ENCODE measurements at places on chromosomes 12 and 14.

DNA sequence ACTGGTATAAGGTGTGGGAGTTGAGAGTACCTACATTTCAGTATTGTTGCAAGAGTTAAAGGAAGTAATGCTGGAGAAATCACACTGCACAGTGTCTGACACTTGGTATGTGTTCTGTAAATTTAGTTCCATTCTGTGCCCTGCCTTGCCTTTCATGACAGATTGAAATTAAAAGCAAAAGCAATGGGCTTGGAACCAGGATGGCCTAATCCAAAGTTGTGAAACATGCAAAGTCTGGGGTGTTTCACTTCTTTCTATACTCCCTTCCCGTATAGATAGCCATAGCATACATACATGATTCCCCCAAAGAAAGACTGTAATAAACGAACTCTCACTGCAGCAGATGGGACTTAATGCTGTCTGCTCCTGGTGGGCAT lies 281.1 kb downstream of the NRXN3 start:
- no peak for DNase-seq

DNA sequence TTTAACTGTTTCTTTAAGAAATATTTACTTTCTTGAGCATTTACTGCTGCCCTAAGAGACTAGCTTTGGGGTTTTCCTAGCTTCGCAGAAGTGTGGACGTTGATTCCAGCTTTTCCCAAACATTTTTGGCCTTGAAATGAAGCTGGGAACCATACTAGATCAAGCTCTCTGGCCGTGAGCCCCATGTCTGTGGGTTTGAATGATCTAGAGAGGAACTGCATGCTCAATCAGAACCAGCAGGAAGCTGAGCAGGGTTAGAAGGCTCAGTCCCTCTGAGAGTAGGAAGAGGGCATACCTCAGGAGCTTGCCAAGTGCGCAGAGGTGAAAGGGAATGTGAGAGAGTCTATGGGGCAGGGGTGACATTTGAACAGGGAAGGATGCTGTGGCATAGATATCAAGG lies 292.1 kb downstream of the CACNA1C start:
- DNase-seq: no peak

GRCh38 chr14:103078420-103078749 lies 5.6 kb upstream of the LBHD2 start:
- DNase-seq: no peak

DNA sequence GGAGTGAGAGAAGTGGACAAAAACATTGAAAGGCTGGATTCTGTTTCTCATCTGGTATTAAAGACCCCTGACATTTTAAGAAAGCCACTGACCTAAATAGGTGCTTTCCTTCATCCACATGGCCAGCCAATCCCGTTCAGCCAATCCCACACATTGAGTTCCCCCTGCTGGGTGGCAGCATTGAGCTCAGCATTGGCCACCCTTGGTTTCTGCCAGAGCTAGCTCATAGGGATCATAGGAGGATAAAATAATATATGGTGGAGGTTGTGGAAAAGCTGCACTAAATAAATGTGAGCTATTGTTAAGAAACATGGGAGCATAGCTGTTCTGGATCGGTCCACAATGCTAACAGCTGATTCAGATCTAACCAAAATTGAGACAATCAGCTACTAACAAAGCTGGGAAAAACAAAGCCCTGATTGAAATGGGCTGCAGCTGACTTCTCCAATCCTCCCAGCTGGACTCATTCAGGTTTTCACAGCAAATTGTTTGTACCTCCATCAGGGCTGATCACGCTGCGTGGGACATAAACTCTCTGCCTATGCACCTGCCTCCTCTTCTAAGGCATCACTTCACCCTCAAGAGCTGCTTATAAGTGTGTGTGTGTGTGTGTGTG lies 256.5 kb downstream of the EMP1 start:
- DNase-seq: no peak

DNA sequence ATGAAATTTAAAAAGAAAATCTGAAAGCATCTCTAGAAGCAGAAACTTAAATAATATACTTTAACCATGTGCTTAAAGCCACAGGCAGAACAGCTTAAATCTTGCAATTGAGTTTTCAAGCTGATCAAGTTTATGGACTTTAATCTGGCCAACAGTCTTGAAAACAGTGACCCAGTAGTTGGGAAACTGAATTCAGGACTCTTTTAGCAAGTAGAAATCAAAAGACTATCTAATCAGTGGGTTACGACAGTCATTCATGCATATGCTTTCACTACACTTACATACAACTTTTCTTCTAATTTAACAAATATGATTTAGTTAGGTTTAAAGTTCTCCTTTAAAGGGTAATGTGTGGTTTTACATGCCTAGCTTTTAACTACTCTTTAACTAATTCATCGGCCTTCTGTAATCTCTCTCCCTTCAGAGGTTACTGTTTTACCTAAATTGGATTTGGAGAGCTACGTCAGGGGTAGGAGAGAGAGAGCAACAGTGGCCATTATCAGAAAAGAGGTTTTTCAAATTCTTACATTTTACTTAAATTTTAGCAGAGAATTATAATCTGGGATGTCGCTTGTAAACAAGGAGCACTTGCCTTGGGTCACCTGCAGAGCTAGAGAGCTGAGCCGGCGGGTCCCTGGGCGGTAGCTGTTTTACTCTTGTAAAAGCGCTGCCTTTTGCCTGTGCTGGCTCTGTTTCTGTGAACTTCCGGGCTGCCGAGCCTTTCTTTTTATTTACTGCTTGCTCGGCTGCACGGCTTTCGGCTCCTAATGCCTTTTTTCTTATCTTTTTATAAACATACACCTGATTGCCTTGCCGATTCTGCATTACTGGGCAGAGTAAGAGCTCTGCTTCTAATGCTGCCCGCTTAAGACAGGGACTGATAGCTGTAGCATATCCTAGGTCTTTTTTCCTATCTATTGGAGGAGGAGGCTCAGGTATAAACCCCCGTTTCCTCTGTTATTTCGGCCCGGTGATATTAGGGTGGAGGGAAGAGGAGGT lies 17.4 kb upstream of the LYZ start:
- no peak for DNase-seq

- no peak for DNase-seq
Observed at GRCh38 chr14:75306927-75307699, 28.5 kb downstream of the FOS start.

- DNase-seq: no peak
Observed at GRCh38 chr12:109444259-109444658, 32.8 kb downstream of the KCTD10 start.

- no peak for DNase-seq
Observed at GRCh38 chr12:95417372-95417771, 56.6 kb upstream of the METAP2 start.

DNA sequence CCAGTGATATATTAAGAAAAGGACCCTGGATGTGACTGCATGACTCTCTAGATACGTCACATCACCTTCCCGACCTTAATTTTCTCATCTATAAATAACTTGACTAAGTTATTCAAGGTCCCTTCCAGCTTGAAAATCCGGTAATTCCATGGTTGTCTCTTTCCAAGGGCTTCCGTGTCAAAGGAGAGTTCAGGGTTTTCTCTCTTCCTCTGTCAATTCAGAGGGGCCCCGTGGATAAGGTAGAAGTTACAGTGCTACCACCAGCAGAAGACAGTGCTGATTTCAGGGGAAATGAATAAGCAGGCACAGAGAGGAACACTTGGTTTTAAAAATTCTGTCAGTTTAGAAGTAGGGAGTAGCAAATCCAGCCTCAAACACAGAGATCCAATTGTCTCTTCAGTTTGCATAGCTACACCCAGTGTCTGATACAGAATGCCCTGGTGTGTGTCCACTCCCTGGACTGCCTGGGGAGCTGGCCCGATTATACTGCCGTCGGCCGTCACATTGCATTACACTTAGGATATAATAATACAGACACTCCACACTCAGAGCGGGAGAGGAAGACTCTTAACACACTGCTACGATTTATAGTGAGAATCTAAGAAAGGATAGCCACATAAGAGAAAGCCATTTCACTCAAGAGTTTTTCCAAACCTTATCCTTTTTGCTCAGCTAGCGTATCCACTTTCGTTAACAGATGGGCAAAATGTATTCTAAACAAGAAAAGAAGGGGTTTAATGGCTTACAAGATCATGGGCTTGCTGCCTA lies 54.7 kb upstream of the GTF2A1 start:
- DNase-seq: no peak

GRCh38 chr12:130609966-130610365 lies 106.1 kb downstream of the RIMBP2 start:
- DNase-seq: no peak

- no peak for DNase-seq
Observed at GRCh38 chr12:131380965-131381705, 329.8 kb upstream of the SFSWAP start.

GRCh38 chr12:67710582-67710981 lies 62.0 kb downstream of the DYRK2 start:
- DNase-seq: no peak

GRCh38 chr14:32230695-32231280 lies 27.7 kb upstream of the RNU6-8 start:
- DNase-seq: no peak

DNA sequence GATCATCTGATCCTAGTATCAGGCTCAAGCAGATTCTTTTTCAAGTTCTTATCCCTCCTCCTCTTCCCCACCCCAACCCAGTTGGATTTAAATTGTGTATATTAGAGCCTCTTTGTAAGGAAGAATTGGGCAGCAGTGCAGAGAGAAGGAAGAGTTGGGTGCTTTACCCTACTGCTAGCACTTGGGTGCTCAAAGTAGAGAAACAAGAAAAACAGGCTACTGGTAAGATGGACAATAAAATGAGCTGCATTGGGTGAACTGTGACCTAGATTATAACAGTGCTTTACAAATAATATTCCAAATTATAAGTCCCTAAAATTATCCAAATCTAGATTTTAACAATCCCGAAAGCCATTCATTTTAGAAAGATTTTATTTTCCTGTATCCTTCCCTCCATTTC lies 363.4 kb upstream of the GARIN6 start:
- no peak for DNase-seq

All from vagina (tissue), 2 donors.